Left kidney (tissue), 8 donors: ENCODE measurements at places on chromosomes 1 and 21. TPM values are rescaled to one million over a fixed set of nuclear protein-coding genes. Genes with fewer than 3 reads are reported as not detected.

GRCh38 chr1:12158357-12159092 is 8.3 kb upstream of the TNFRSF1B start:
- no peak for DNase-seq

DNA sequence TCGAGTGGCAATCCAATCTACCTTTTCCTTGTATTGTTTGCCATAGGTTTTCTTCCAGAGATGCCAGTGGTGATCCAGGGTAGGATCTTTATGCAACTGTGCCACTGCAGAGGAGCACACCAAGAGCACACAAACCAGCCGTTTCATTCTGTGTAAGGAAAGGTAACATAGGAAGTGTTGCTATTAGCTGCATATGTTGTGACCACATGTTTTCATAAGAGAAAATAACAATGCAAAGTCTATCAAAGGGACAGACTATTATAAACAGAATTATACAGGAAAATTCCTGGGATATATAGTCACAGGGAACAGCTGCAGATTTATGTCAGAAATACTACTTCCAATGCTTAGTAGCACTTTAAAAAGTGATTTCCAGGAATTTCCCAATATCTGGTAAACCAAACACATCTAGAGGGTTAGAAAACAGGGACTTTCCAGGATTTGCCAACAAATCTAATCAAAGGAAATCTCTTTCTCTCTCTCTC is 919 bp downstream of the CTSS start:
- no peak for DNase-seq

KCNK1 gene
- polyA plus RNA-seq = 6.2 TPM

DNA sequence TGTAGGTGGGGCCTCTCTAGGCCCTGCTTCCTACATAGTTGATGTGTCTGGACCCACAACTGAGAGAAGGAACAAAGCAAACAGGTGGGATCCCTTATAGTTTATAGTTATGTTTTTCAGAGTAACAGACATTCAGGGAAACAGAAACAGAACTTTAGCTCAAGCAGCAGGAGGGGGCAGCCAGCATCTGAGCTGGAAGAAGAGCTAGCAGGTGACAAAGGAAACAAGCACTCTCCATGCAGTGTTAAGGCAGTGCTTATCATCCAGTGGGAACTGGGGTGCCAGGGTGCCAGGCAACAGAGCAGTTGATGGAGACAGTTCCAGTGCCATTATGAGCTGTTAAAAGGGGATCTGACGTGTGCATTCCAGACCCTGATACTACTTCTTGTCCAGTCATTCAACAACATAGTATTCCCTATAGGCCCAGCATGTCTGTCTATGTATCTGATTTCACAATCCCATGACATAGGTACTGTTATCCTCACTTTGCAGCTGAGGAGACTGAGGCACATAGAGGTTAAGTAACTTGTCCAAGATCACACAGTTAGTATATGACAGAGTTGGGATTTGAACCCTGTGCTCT is 13.5 kb downstream of the HIVEP3 start:
- no peak for DNase-seq

GNG4 gene
- 5.2 TPM for polyA plus RNA-seq

GRCh38 chr1:43524804-43525203 is 5.9 kb upstream of the PTPRF start:
- DNase-seq = no peak

GRCh38 chr1:154407198-154408091 is 2.3 kb downstream of the IL6R start:
- no peak for DNase-seq

DNA sequence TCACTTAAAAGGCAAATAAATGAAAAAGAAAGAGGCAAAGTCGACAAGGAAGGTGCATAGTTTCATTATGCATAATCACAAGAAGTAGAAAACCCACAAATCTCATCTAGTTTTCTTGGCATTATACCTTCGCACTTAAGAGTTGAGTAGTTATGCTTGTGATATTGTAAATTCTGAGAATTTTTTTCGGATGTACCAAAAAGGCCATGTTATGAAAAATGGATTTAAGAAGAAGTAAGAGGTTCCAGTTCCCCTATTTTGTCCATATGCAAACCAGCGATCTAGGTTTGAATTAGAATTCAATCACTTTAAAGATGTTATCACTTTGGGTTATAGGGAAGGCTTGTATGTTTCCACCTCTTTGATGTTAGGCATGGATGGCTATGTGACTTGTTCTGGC is 7.9 kb upstream of the ERICH3 start:
- no peak for DNase-seq

PTPN22 gene
- polyA plus RNA-seq = 0.57 TPM

- no peak for DNase-seq
Observed at GRCh38 chr1:196887515-196888239, at the start of gene CFHR4. Gene CFHR4, plus strand, starts transcription at chr1:196888052. Its CDS starts 99 bp downstream, at chr1:196888151.
